ENCODE measurements at places on chromosomes 4 and X.
A peak's percentile ranks its signal among the peaks of the same experiment; 100 is the strongest.

GRCh38 chrX:73785493-73785892 lies 222.5 kb downstream of the CHIC1 start:
- DNase-seq, result no peak

DNA sequence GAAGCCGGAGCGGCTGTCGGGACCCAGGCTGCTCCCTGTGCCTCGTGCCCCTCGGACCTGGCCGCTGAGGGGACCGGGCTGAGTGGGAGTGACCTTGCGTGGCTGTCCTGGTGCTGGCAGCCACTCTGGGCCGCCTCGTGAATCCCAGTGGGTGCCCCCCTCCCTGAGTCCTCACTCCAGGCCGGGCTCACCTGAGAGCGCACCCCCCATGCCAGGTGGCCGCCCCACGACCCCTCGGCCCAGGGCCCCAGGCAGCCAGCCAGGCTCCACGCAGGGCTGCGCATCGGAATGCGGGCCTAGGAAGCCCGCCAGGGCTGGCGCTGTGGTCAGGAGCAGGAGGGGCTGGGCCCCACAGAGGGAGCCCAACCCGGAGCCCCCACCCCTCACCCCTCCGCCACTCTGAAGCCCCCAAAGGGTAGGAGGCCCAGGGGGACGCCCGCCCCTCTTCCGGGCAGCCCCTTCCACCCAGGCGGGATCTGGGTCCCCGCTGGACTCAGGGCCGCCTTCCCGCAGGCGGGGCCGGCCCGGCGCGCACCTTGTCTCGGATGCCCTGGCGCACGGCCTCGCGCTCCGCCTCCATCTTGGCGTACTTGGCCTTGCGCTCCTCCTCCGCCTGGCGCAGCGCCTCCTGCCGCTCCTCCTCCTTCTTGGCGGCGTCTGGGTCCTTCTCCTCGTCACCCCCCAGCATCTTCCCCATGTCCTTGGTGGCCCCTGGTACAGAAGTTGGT lies 33.9 kb downstream of the CPLX1 start:
- DNase-seq, result peak; percentile 30

GRCh38 chr4:106208481-106209460 lies 107.2 kb downstream of the TBCK start:
- no peak for DNase-seq

DNA sequence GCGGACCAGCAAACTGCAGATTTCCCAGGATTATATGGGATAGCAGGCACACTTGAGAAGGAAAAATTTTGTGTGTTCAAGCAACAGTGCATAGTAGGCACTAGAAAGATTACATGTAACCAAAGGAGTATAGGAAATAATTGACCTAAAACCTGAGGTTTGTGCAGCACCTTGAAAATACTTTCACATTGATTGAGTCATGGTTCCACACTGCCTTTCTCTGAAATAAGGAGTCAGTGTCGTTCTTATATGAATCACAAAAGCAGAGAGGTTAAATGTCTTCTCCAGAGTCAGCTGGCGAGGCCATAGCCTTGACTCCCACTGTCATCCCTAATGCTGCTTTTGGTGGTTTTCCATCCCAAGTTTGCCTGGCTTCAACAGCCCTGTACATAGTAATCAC lies 138.9 kb downstream of the SOWAHB start:
- no peak for DNase-seq

DNA sequence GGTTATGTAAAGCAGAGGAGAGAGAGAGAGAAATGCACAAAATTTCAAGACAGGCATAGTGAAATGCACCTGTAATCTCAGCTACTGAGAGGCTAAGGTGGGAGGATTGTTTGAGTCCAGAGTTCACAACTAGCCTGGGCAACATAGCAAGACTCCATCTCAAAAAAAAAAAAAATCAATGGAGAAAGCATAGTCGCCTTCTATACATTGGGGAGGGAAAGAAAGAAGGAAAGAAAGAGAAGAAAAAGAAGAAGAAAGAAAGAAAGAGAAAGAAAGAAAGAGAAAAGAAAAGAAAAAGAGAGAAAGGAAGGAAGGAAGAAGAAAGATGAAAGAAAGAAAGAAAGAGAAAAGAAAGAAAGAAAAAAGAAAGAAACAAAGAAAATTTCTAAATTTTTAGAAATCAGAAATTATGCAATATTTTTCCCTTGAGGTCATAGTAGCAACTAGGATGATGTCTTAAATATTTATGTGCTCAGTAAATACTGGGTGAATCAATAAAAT lies 53.4 kb downstream of the DKK2 start:
- DNase-seq, result no peak

All from activated effector memory CD4-positive, alpha-beta T cell treated with Interleukin-2 at 50 U/mL for 16 hours (primary cell).